GM06990 (cell line): ENCODE measurements at places on chromosomes 5 and 9.

- no peak for DNase-seq
Measured at GRCh38 chr5:11504886-11505193, 399.4 kb downstream of the CTNND2 start.

- DNase-seq: no peak
Measured at GRCh38 chr5:36644727-36645126, 38.3 kb downstream of the SLC1A3 start.

DNA sequence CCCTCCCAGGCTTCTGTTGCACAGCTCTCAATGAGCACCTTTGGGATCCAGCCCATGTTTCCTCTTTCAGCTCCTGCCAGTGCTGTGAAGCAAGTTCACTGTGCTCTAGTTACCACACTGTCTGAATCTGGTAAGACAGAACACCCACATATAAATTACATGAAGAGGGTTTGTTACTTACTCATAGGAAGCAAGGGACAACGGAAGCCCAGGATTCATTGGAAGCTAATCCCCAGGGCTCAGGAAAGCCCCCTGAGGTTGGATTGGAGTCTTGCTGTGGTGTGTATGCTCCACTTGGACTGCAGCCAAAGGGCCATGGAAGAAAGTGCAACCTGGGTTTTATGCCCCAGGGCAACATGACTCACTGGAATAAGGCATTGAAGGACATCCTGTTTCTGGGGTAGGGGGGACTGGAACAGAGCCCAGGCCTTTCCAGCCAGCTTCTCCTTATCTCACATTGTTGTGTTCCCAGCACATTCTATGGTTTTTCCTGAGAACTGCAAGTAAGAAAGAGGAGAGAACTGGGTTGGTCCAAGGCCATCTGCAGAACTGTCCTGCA lies 15.6 kb upstream of the CLK4 start:
- no peak for DNase-seq

DNA sequence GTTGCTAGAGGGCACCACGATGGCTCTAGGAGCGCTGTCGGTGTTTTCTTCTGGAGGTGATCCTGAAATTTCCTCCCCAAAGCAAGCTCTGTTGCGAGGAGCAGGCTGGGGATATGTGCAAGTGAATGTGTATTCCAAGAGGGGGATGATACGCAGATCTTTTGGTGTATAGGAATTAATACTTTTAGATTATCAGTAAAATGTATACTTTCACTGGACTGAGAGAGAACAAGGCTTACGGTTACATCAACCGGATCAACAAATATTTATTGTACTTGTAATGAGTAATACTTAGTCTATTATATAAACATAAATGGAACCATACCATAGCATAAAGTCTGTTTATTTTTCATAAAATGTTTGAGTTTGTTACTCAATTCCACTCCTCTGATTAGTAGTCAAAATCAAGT lies 632 bp upstream of the PRKAA1 start:
- DNase-seq: no peak

GRCh38 chr5:156006026-156006647 lies 320.8 kb upstream of the SGCD start:
- no peak for DNase-seq

GRCh38 chr5:145911164-145911563 lies 25.2 kb upstream of the SH3RF2 start:
- DNase-seq: no peak

GRCh38 chr5:92467695-92468094 lies 1084.6 kb upstream of the ARRDC3 start:
- DNase-seq: no peak

- DNase-seq: no peak
Measured at GRCh38 chr5:43348207-43348606, 35.0 kb upstream of the HMGCS1 start.

DNA sequence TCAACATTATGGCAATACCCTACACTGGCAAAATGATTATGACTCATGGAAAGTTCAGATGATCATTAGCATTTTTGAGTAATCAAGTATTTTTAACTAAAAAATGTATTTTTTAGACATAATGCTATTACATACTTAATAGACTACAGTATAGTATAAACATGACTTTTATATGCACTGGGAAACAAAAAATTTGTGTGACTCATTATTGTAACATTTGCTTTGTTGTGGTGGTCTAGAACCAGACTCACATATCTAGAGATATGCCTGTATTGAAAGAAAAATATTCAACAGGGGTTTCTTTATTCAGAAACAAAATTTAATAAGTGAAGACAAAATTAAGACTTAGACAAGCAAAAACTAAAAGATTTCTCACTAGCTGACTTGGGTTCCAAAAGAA lies 385.3 kb upstream of the RIOK2 start:
- no peak for DNase-seq

GRCh38 chr5:8685704-8686103 lies 816.8 kb downstream of the MTRR start:
- DNase-seq: no peak

GRCh38 chr9:3361689-3362392 lies 164.0 kb downstream of the RFX3 start:
- DNase-seq: no peak

GRCh38 chr9:73176450-73176875 lies 24.8 kb downstream of the ANXA1 start:
- DNase-seq: no peak

- no peak for DNase-seq
Measured at GRCh38 chr5:73392775-73393174, 55.8 kb downstream of the FOXD1 start.

- DNase-seq: no peak
Measured at GRCh38 chr5:104178829-104179456, 616.4 kb upstream of the NUDT12 start.

DNA sequence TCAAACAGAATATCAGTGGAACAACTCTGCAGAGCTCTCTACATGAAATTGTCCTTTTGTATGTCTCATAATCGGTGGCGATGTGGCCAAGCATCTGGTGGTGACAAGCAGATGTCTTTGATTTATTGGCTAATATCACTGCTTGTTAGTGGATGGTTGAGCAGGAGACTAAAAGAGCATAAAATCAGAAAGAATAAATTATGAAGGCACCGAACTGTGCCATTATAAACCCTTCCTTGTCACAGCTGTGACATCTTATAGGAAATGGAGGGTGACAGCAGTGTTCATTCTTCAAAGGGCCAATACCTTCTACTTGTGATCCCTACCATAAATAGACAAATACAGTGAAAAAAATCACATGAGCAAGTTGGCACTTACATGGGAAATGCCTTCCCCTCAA lies 1404.3 kb downstream of the MAT2B start:
- no peak for DNase-seq

DNA sequence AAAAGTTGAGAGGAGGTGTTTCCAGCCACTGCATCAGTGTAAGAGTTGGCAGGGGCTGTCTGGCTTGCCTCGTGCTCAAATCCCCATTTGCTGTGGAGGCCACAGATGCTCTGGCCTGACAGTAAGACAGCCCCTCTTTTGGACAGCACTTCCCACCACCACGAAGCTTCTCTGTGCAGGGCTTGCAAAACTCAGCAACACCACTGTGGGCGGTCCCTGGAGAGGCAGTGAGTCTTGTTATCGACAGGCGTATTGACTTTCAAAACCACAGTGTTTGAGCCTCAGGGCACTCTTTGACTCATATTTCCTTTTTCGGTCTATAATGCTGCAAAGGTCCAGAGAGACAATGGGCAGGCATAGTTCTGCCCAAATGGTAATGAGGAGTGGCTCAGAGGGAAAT lies 539.5 kb downstream of the EBF1 start:
- peak; percentile 79 for DNase-seq

- DNase-seq: no peak
Measured at GRCh38 chr5:73122875-73123810, 2.8 kb downstream of the TMEM171 start.

GRCh38 chr5:169917500-169917899 lies 62.8 kb downstream of the INSYN2B start:
- DNase-seq: no peak

DNA sequence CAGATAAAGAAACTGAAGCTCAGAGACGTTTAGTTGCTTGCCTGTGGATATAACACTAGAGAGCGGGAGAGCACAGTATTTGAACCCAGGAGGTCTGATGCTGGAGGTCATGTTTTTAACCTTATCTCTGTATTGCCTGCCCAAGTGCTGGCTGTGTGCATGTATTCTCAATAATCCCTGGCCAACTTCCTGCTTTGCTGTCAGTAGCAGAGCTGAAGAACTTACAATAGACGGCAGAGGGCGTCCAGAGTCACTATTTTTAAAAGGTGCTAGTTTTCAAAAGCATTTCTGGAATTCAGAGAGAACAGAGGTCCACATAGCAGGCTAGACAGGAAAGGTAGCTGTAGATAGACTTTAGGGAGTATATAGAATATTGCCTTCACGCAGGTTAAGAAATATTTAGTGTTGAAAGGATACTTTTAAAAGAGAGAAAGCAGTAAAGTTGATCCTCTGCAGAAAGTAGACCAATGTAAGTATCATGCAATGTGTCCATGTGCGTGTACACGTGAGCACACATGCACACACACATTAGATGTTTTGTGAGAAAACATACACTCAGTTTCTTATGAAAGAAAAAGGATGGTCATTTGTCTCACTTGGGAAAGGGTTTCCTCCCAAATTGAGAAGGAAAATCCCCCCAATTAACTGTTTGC lies 46.3 kb downstream of the PTCD2 start:
- DNase-seq: no peak

GRCh38 chr9:20622330-20623020 lies at the start of gene MLLT3:
MLLT3 (minus strand) TSS chr9:20622499.
- peak; percentile 98 for DNase-seq

GRCh38 chr9:33158843-33159776 lies 8.0 kb downstream of the B4GALT1 start:
- peak; percentile 64 for DNase-seq

DNA sequence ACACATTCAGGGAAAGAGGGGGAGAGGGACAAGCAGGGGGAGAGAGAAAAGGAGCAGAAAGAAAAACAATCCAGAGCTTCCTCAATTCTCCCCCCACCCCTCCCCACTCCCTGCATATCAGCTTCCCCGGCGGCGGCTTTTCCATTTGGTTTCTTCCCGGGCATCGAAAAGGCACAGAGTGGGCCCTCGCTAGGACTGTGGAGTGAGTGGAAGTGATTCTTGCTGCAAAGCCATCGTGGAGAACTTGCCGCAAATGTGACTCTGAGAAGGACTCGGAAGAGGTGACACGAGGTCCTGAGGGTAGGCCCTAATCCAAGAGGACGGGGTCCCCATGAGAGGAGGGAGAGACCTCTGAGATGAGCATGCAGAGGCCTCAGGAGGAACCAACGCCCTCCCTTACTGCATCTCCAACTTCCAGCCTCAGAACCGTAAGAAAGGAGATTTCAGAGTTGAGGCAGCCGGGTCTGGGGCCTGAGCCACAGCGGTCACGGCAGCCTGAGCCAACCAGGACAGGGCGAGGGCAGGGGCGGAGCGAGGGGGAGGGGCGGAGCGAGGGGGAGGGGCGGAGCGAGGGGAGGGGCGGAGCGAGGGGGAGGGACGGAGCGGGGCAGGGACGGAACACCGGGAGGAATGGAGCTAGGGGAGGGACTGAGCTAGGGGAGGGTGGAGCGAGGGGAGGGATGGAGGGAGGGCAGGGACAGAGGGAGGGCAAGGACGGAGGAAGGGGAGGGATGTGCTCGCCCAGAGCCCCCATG lies 21.2 kb upstream of the SARDH start:
- no peak for DNase-seq

- DNase-seq: no peak
Measured at GRCh38 chr5:171484460-171484899, 65.0 kb downstream of the FGF18 start.

DNA sequence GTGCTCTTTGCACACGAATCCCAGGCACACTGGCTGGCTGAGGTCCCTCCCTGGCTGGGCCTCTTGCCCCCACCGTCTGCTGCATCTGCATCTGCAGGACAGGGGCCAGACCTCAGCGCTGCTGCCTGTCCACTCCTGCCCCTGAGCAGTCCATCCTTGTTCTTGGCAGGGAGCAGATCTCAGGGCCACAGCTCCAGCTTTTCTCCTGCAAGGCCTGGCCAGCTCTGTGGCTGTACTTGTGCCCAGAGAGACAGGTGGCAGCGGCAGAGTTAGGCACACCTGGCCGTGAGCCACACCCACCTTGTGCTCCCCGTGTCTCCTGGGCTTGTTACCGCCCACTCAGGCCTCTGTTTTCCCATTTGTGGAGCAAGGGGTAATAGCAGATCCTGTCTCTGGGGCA lies 13.9 kb downstream of the NEK6 start:
- DNase-seq: no peak

DNA sequence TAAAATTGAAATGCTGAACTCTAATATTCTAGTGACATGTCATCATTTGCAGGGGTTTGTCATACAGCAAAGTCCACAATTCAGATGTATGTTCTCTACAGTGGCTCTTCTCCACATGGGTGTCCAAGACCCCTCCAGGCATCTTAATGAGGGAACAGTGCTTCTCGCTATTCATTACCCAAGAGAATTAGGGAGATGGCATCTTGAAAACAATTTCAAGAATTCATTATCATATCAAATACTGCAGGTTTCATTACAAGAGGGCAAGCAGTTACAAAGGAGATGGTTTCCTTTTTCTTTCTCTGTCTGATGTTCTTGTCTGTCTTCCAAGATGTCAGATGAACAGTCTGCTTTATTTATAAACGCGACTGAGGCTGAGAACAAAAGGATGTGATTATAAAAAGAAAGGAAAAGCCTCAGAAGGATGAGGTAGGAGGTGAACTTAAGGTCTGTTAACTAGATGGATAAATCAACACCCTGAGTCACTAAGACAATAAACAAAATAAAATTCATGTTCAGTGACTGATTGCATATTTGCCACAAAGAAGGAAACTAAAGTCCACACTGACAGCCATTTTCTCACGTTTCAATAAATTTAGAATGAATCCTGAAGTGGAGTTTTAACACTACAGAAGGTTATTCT lies 326.7 kb upstream of the EFNA5 start:
- no peak for DNase-seq

- peak; percentile 68 for DNase-seq
Measured at GRCh38 chr9:4666042-4666699, at the start of gene SPATA6L. SPATA6L (minus strand) TSS chr9:4666480; CDS start chr9:4666250, 230 bp downstream.

DNA sequence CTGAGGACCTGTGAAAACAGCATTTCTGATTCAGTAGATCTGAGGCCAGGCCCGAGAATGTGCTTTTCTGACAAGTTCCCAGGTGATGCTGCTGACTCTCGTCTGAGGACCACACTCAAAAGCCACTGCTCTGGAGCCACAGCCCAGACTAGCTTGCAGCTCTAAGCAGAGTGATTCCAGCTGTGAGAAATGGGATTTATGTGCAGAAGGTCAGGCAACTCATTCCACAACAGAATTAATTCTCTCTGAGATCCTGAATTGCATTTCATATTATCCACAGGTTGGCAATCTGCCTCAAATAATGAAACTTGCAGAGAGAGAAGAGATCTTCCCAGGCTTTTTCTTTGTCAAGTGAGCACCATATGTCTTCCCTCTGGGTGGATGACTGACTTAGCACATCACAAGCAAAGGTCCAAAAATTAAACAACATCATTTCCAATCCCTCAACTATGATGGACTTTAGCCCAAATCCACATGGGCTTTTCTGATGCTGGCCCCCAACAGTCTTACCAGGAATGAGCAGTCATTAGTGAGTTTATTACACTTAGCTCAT lies 140.2 kb downstream of the ALDH1A1 start:
- DNase-seq: no peak

- DNase-seq: no peak
Measured at GRCh38 chr9:69546265-69546664, 125.9 kb downstream of the APBA1 start.
